ENCODE measurements at places on chromosomes 2 and 18.

- ATAC-seq = no peak
Observed at GRCh38 chr2:152385650-152386049, 50.7 kb downstream of the FMNL2 start.

- ATAC-seq = no peak
Observed at GRCh38 chr2:191790737-191791136, 56.2 kb downstream of the CAVIN2 start.

GRCh38 chr2:19886261-19886660 is 15.5 kb downstream of the TTC32 start:
- ATAC-seq = no peak

DNA sequence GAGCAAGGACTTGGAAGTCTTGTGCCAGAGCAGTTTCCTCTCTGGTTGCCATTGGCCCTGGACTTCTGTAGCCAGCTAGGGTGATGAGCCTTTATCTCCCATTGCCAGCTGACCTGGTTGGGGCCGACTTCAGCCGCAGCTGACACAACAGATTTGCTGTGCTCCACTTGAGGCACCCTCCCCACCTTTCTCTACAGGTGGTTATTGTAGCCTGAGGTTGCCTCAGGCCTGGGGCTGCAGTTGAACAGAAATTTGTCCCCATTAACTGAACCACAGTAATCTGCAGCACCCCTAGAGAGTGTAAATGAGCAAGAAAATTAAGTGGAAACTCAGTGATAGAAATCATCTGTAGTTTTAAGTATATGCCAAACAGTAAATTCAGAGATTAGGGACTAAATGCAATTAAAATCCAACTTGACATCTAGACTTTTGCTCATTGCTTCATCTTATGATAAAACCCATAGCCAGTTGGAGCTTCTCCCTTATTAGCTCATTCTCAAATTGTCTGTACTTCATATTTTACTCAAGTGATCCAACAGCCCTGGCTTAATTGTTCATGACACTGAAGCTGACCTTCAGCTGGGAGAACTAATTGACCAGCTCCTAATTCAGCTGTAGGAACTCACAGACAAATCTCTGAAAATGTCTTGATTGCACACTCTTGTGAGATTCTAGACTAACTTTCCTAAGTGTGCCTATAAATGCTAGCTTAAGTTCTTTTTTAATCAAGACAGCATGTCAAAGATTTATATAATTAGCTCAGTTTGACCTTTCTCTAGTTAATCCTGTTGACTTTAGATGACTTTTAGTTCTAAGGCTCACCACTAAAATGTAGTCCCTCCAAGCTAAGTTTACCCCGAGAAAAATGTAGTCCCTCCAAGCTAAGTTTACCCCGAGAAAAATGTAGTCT is 48.9 kb downstream of the COPS8 start:
- ATAC-seq = no peak

GRCh38 chr2:240292619-240293525 is 142.6 kb upstream of the GPC1 start:
- ATAC-seq = no peak

All from stimulated activated memory B cell treated with anti-CD40 and anti-IgM and Interleukin-4, amounts not matched to agents 10 μg/mL and 1 μg/mL and 100 μg/mL, for 72 hours (primary cell).